NCI-H1092 (cell line): ENCODE measurements at places on chromosomes 13 and 19.

DNA sequence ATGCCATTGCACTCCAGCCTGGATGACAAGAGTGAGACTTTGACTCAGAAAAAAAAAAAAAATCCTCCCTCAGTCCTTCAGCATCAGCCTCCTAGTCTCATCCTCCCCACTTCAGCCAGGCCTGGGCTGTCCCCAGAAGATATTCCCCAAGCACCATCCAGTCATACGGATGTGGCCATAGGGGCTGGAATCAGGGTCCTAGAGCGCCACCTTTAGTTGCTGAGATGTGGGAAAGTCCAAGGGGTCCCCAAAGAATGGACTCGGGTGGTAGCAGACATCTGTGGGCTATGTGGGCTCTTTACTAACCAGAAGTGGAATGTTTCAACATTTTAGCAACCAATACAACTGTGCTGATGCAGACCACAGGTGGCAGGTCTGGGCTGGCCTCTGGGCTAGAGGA lies 3.1 kb upstream of the TYROBP start:
- no peak for DNase-seq

DNA sequence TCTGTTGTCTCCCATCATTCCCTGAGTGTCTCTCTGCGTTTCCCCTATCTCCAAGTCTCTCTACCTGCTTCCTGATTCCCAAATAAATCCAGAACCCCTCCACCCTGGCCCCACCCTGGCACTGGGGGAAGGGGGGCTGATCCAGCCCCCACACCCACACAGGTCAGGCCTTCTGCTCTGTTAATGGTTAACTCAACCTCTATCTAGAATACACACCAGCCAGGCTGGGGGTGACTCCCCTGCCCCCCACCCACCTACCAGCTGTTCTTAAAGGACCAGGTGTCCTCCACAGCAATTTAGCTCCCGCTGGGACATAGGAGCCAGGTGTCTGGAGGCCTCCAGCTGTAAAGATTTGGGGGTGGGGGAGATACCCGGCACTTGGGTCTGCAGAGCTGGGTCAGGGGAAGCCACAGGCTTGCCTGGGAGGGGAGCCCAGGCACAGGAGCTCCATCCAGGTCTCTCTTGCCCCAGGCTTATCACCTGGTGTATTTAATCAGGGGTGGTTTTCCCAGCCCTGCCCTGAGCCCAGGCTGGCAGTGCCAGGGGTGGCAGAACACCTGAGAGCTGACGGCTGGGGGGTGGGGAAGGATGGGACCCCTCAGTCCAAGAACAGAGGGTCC lies 3.9 kb downstream of the IRF2BP1 start:
- no peak for DNase-seq

- DNase-seq: no peak
Observed at GRCh38 chr19:49340069-49340864, 5.1 kb downstream of the CD37 start.

GRCh38 chr19:51142119-51142518 lies at the start of gene SIGLEC7:
Gene SIGLEC7, plus strand, starts transcription at chr19:51142301. Its CDS starts 69 bp downstream, at chr19:51142370.
- no peak for DNase-seq

DNA sequence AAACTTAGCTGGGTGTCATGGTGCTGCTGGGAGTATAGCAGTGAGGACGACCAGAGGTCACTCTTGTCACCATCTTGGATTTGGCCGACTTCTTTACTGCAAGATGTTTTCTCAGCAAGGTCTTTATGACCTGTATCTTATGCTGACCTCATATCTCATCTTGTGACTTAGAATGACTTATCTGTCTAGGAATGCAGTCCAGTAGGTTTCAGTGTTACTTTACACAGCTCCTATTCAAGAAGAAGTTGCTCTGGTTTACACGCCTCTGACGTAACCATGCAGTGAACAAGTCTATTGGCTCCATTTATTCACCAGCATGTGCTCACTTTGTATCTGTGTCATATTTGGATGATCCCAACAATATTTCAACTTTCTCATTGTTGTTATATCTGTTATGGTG lies 26.7 kb downstream of the ZNF850 start:
- no peak for DNase-seq

DNA sequence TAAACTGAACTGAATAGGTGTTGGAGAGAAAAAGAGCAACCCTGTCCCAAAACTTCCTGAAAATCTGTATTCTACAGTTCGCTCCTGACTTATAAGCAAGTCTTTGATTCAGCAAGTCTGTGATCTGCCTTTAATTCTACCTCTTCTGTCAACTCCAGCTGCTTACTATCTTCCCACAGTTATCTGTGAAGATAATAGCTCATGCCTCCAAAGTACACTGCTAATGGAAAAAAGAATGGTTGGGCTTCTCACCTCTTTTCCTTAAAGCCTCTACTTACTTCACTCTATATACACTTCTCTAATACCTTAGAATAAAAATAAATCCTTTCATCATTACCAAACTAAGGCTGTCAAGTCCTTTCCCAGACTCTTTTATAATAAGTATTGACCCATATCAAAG lies 391.5 kb upstream of the MIR17HG start:
- DNase-seq: no peak

- DNase-seq: no peak
Observed at GRCh38 chr19:7832781-7833180, 2.8 kb downstream of the EVI5L start.

- no peak for DNase-seq
Observed at GRCh38 chr13:84263354-84264069, 381.2 kb upstream of the SLITRK1 start.

DNA sequence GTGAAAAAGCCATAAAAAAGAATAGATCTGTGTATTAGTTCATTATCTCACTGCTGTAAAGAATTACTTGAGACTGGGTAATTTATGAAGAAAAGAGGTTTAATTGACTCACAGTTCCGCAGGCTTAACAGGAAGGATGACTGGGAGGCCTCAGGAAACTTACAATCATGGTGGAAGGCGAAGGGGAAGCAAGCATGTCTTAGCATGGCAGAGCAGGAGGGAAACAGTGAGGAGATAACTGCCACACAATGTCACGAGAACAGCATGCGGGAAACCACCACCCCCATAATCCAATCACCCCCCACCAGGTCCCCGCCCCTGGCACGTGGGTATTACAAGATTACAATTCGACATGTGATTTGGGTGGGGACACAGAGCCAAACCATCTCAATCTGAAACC lies 39.1 kb upstream of the EEF1AKMT1 start:
- no peak for DNase-seq

- DNase-seq: peak; percentile 63
Observed at GRCh38 chr19:44800461-44800860, 8.4 kb upstream of the BCAM start.

DNA sequence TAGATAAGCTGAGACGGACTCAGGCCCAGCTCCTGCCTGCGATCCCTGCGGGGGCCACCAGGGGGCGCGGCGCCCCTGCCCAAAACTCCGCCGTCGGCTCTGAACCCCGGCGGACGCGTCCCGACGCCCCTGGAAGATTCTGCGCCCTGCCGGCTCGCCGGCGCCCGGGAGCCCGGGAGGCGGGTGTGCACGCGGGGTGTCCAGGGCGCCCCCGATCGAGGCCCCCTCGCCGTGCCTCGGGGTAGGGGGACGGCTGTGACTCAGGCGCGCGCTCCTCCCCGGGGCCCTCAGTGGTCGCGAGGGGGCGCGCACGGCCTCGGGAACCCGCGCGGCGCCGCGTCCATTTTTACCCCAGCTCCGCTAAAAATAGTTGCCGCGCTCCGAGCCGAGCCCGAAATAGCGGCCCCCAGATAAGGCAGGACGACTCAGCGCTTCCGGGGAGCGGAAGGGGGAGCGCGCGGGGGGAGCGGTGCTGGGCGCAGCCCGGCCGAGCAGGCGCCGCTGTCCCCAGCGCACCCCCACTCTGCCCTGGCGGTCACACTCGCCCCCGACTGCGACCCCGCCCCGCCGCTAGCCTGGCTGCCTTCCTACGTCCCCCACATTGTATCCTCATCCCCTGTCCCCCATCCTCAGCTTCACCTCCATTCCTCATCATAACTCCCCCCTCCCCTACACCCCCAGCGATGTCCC lies 16.0 kb upstream of the ERCC1 start:
- DNase-seq: no peak

GRCh38 chr13:46131705-46132104 lies 26.9 kb upstream of the CPB2 start:
- no peak for DNase-seq

DNA sequence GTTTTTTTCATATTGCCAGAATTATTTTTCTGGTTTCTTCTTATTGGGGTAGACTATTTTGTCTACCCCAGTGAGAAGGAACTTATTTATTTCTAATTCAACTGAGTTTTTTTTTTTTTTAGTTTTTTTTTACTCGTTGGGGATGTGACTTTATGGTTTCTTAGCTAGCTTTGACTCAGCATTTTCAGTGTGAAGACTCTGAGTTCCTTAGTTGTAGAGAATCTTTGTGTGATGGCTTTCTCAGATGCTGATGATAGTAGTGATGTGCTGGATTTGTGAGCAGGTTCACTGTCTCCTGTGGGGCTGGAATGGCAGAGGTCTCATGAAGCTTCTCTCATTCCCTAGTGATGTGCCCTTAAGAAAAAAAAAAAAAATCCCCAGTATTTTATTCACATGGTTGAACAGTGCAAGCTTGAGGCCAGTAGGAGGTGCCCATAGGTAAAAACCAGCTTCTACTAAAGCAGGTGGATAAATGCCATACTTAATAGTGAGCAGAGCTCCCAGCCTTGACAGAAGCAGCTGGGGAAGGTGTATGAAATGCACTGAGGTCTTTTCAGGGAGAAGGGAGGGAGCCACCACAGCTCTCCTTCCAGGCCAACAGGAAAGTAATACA lies 106.2 kb upstream of the KLF5 start:
- no peak for DNase-seq

DNA sequence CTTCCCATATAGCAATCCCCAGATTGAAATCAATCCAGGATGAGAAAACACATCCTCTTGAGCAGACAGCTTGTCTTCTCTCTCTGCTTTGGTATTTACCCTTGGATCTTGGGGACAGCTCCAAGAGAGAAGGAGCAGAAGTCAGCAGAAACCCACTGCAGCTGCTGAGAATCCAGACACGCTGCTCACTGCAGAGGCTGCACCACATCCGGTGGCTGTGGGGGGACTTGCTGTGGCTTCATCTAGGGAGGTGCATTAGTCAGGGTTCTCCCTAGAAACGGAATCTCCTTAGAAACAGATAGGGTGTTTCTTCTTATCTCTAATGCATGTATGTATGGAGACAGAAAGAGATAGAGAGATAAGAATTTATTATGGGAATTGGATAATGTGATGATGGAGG lies 2.7 kb downstream of the CYP4F12 start:
- DNase-seq: no peak

DNA sequence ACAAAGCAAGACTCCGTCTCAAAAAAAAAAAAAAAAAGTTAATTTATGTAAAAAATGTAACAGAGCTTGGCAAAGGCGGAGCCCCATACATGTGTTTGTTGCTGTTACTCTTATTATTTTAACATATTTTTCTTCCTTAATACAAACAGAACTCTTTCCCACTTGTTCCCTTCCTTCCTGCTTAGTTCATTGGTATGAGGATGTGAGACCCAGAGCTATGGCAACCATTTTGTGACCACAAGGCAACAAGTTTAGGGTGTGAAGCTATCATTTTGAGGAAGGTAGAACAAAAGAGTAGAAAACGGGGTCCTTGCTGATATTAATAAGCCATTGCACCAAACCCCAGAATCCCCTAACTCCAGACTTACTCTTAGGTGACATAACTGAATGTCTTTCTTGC lies 5.4 kb downstream of the IFNL1 start:
- no peak for DNase-seq

DNA sequence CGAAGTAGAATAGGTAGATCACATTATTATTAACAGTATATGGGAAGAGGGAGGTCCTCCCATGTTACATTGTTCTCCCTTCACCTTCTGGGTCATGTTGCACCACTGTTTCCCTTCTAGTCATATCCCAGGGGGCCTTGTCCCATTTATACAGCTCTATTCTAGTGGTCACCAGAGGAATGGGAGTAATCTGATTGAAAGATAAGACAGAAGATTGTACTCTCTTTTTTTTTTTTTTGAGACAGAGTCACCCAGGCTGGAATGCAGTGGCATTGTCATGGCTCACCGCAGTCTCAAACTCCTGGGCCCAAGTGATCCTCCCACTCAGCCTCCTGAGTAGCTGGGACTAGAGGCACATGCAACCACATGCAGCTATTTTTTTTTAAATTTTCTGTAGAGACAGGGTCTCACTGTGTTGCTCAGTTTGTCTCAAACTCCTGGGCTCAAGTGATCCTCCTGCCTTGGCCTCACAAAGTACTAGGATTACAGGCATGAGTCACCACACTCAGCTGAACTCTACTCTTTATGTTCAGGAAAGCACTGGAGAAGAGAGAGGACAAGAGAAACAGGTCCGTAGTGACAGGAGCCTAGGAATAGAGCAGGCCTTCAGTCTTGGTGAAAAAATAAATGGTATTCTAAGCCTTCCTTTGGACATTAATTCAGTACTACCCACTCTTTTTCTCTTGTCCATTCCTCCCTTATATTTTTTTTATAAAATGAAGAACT lies 4.3 kb upstream of the ZNF529 start:
- DNase-seq: no peak

GRCh38 chr19:15287496-15287895 lies 44.8 kb downstream of the BRD4 start:
- no peak for DNase-seq

GRCh38 chr19:52200044-52200443 lies 10.2 kb downstream of the PPP2R1A start:
- no peak for DNase-seq

GRCh38 chr19:16199275-16199932 lies 1.7 kb downstream of the AP1M1 start:
- no peak for DNase-seq

GRCh38 chr19:5686326-5686646 lies 3.8 kb upstream of the RPL36 start:
- no peak for DNase-seq

- no peak for DNase-seq
Observed at GRCh38 chr19:32416749-32417456, 11.3 kb downstream of the DPY19L3 start.

GRCh38 chr19:42092350-42092749 lies 16.4 kb downstream of the ZNF574 start:
- peak; percentile 31 for DNase-seq

GRCh38 chr19:48456864-48457263 lies 1.5 kb downstream of the KCNJ14 start:
- DNase-seq: no peak

DNA sequence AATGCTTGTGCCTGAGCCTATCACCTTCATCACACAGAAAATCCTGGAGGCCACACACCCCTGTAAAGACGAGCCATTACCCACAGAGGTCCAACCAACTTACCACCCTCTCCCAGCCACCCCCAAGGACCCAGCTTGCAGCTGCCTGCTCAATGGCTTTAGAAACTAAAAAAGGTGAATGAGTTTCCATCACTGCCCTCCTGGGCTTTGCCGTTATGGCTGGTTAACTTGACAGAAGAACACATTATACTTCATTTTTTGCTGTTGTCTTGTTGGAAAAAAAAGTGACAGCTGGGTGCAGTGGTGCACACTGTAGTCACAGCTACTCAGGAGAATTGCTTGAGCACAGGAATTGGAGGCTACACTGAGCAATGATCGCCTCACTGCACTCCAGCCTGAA lies 17.4 kb upstream of the FEM1A start:
- no peak for DNase-seq

- no peak for DNase-seq
Observed at GRCh38 chr19:50722201-50723013, 757 bp upstream of the CLEC11A start.

GRCh38 chr13:43307921-43308433 lies 284.6 kb downstream of the DNAJC15 start:
- DNase-seq: peak; percentile 80
